ENCODE measurements at places on chromosomes 11 and 22. TPM values are rescaled to one million over a fixed set of nuclear protein-coding genes. Genes with fewer than 3 reads are reported as not detected.

The SYT13 gene
- not detected for total RNA-seq

The C22orf42 gene
- total RNA-seq = not detected

- no peak for DNase-seq
Observed at GRCh38 chr11:128666397-128666796, 27.5 kb upstream of the FLI1 start.

- no peak for DNase-seq
Observed at GRCh38 chr11:132062541-132062940, 692.1 kb downstream of the NTM start.

GRCh38 chr11:112942966-112943643, 18.1 kb upstream of the NCAM1 start:
- DNase-seq = no peak

The F2 gene
- not detected for total RNA-seq

- DNase-seq = no peak
Observed at GRCh38 chr11:84675396-84676025, 951.6 kb downstream of the DLG2 start.

DNA sequence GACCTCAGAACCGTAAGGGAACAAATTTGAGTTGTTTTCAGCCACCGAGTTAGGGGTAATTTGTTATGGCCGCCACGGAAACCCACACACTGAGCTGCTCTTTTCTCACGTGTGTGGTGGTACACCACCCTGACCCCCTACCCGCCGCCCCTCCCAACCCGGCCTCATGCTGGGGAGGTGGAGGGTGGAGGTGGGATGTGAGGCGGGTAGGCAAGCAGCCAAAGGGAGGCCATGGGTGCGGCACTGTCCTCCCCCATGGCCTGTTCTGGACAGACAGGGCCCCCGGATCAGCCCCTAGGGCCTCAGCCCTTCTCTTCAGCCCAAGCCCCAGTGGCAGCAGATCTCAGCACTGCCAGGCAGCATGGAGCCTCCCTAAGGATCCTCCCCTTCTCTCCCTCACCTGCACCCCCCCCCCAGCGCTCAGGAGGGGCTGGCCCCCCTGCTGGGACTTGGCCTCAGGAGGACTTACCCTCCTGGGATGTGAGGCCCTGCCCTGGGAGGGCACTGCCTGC, 7.9 kb downstream of the PRR5 start:
- DNase-seq = no peak

The OR8G5 gene
- not detected for total RNA-seq

- DNase-seq = no peak
Observed at GRCh38 chr11:68966894-68967780, 13.6 kb downstream of the MRGPRD start.

The TMPRSS5 gene
- total RNA-seq = 1.6 TPM

- no peak for DNase-seq
Observed at GRCh38 chr11:128339792-128340191, 247.6 kb downstream of the ETS1 start.

The CDC42BPG gene
- total RNA-seq = 0.29 TPM

The MUC5AC gene
- not detected for total RNA-seq

DNA sequence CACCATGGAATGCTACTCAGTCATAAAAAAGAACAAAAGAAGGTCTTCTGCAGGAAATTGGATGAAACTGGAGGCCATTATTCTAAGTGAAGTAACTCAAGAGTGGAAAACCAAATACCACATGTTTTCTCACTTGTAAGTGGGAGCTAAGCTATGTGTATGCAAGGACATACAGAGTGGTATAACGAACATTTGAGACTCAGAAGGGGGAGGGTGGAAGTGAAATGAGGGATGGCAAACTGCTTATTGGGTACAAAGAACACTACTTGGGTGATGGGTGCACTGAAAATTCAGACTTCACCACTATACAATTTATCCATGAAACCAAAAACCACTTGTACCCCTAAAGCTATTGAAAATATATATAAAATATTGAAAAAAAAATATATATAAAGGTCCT, 13.4 kb upstream of the CAT start:
- DNase-seq = no peak

The CABP7 gene
- not detected for total RNA-seq

The PUS3 gene
- 23.6 TPM for total RNA-seq

The LDHAL6A gene
- not detected for total RNA-seq

- no peak for DNase-seq
Observed at GRCh38 chr11:15886866-15887265, 469.5 kb downstream of the SOX6 start.

DNA sequence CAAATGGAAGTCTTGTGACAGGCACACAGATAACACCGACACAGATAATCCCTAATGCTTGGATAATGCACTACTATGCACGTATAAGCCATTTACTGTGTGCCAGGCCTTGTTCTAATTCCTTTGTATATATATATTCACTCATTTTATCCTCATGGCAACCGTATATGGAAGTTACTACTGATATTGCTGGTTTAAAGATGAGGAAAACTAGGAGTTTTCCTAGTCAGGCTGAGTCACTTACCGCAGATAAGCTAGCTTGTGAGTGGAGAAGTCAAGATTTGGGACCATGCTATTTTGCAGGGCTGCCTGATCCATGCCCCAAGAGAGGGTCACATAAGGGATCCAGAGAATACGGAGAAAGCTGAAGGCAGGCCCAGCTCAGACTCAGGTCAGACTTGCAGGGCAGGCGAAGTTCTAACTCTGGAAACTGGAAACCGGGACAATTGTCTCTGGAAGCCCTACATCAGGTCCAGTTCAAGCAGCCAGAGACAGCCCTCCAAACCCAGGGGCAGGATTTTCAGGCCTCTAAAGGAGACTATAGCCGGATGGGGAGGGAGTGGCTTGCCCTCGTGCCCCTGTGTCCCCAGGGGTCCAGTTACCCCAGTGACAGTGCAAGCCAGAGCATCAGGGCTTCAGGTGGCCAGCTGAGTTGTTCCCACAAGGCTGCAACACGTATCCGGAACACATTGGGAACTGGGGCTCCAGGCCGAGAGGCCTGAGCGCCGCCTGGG, 534.8 kb downstream of the INSC start:
- no peak for DNase-seq

DNA sequence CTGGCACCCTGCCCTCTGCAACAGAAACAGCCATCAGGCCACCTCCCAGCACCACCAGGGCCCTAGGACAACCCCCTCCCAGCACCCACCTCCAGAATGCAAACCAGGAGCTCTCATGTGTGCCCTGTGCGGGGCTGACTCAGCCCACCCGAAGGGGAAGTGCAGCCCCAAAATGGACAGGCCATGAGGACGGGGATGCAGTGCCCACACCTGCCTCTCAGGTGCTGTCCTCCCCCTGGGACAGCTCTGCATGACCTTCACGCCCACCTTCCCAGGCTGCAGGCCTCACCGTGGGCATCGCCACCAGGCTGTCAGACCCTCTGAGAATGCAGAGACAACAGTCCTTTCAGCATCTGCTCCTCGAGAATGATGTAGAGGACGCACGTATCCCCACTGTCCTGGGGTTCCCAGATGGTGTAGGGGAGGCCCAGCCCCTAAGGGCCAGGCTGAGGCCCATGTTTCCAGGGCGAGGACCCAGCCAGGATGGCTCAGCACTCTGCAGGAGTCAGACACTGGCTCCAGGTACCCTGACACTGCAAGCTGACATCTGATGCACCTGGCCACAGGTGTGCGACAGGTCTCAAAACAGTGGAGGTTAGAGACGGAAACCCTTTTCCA, 13.5 kb downstream of the MOB2 start:
- no peak for DNase-seq

DNA sequence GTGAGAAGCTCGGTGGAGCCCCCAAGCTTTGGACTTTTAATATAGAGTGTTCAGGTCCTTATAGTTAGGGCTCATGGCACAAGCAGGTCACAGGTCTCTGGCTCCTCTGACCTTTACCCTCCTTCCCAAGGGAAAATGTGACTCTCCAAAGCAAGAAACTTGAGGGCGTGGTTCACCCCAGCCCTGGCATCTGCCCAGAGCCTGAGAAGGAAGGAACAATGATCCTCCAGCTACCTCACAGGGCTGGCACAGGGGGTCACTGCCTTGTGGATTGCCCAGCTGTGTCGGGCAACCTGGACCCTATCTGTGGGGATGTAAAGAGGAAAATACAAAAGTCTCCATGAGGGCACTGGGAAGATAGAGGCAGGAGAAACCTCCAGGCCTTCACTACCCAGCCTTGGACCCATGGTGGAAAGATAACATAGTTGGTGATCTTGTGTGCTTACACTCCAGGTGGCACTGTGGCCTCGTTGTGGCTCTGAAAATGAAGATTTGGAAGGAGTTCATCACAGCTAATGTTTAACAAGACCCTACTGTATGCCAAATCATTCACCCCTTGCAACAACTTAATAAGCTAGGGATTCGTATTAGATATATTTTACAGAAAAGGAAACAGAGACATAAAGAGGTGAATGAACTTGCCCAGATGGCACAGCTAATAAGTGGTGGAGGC, 3.8 kb upstream of the ZNF195 start:
- DNase-seq = no peak

GRCh38 chr11:67999704-68000103, 4.2 kb downstream of the UNC93B1 start:
- DNase-seq = no peak

DNA sequence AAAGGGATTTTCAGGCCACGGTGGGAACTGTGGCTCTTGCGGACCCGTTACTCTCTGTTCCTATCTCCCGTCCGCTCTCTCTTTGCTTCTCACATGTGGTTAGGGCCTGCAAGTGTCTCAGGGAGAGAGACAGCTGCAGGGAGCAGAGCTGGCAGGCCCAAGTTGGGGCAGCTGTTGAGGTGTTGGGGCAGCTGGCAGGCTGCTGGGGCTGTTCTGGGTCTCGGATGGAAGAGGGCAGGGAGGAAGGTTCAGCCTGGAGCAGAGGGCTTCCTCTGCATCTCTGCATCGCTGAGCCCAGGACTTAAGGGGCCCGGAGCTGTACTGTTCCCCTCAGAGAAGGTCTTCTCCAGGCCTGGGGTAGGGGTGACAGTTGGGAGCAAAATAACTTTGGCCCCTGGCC, 2.6 kb upstream of the CNIH2 start:
- no peak for DNase-seq

The C11orf91 gene
- total RNA-seq = not detected

DNA sequence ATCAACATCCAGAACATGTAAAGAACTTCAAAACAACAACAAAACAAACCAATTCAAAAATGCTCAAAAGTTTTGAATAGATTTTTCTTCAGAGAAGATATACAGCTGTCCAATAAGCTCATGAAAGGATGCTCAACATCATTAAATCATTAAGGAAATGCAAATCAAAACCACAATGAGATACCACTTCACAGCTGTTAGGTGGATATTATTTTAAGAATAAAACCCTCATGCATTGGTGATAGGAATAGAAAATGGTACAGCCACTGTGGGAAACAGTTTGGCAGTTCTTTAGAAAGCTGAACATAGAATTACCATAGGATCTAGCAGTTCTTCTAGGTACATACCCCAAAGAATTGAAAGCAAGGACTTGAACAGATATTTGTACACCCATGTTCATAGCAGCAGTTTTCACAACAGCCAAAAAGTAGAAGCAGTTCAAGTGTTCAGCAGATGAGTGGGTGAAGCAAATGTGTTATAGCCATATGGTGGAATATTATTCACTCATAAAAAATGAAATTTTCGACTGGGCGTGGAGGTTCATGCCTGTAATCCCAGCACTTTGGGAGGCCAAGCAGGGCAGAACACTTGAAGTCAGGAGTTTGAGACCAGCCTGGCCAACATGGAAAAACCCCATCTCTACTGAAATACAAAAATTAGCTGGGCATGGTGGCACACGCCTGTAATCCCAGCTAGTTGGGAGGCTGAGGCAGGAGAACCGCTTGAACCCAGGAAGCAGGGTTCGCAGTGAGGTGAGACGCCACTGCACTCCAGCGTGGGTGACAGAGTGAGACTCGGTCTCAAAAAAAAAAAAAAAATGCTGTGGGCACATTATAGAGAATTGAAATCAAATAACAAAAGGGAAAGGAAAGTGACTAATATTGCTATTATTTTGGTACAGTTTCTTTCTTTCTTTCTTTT, 42.9 kb downstream of the CBL start:
- DNase-seq = no peak

DNA sequence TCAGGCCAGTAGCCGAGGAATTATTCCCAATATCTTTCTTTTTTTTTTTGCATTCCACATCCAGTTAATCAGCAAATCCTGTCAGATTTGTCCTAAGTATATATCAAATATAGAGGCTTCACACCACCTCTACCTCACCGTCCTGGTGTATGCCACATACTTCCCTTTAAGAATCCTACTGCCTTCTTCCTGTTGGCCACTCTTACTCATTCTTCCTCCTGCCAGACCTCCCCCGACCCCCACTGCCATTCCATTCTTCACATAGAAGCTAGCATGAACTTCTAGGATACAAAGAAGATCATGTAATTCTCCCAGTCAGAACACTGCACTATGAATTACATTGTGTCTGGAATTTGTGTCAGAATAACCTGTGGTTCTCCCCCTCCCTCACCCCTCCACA, 89.5 kb downstream of the TRIM44 start:
- no peak for DNase-seq
